ENCODE measurements at places on chromosomes 2 and 18. TPM values are rescaled to one million over a fixed set of nuclear protein-coding genes. Genes with fewer than 3 reads are reported as not detected.

GRCh38 chr18:13405305-13406038, 186.9 kb downstream of the LDLRAD4 start:
- no peaks in the 10 kb centered on the region for H3K4me1 ChIP-seq
- H3K27me3 ChIP-seq, result no peaks in the 10 kb centered on the region
- DNase-seq, result no peak
- no peak overlapping the region for H3K27ac ChIP-seq

FAHD2B gene
- total RNA-seq, result not detected

MGAT5 gene
- 115 TPM for total RNA-seq

DNA sequence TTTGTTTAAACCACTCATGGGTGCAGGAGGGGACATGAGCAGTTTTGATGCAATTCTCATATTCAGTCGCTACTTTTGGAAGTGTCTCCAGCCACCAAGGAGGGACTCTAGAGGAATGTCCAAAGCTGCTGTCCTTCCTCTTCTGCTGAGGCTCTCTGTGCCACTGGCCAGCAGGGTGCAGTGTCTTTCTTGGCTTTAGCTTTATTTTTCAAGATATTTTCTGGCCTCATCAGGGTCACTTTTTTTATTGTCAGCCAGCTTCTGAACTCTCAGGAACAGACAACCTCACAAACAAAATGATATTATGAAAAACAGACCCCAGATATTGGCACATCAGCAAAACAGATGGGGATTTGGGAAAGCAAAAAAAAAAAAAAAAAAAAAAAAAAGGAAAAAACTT, 289.3 kb upstream of the ZSWIM2 start:
- no peak overlapping the region for H3K4me3 ChIP-seq
- H3K36me3 ChIP-seq, result no peaks in the 10 kb centered on the region
- H3K4me1 ChIP-seq, result no peaks in the 10 kb centered on the region
- H3K27me3 ChIP-seq, result no peaks in the 10 kb centered on the region

- H3K4me1 ChIP-seq, result no peaks in the 10 kb centered on the region
- H3K36me3 ChIP-seq, result no peaks in the 10 kb centered on the region
- H3K4me3 ChIP-seq, result no peak overlapping the region
- DNase-seq, result no peak
- H3K27me3 ChIP-seq, result no peaks in the 10 kb centered on the region
Measured at GRCh38 chr2:138630164-138630563, 128.6 kb downstream of the SPOPL start.

- H3K36me3 ChIP-seq, result no peaks in the 10 kb centered on the region
- no peaks in the 10 kb centered on the region for H3K4me1 ChIP-seq
- H3K27ac ChIP-seq, result no peak overlapping the region
- no peaks in the 10 kb centered on the region for H3K27me3 ChIP-seq
- DNase-seq, result no peak
Measured at GRCh38 chr2:59583173-59583765, 970.2 kb downstream of the BCL11A start.

GRCh38 chr18:46883180-46883579, 34.1 kb downstream of the PIAS2 start:
- H3K4me3 ChIP-seq, result no peak overlapping the region
- DNase-seq, result no peak
- H3K27me3 ChIP-seq, result no peaks in the 10 kb centered on the region
- no peaks in the 10 kb centered on the region for H3K36me3 ChIP-seq
- H3K27ac ChIP-seq, result no peak overlapping the region

Data from Peyer's patch (tissue), 4 donors.